Left kidney (tissue), 8 donors: ENCODE measurements at places on chromosomes 2 and 18.

DNA sequence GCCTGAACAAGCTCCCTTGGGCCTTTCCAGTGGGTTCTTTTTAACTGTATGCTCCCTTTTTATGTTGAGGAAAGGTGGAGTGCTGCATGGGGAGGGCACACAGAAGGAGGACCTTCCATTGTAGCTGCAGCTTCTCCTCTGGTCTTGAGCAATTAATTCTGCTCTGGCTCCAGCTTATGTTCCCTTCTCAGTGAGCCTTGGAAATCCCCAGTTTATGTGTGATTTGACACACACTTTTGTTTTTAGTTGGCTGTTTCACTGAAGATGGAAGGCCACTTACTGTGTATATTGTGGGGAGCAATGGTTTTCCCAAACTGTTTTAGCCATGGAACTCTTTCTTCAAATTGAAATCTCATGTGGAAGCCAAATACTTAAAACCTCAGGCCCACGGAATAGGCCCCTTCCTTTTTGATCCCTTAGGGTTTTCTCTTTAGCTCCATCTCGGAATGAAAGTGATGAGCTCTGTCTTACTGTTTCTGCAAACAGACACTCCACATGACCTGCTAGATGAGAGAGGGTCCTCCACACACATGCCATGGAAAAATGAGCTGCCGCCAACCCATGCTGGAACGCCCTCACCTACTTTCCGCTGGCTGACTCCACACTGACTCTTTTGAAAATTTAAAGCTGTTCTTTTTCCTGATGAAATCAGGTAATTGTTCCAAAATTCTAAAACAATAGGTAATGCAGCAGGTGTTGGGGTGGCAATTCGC, 280.9 kb upstream of the SIX2 start:
- no peak for DNase-seq

GRCh38 chr18:68840554-68841263, 42.8 kb downstream of the CCDC102B start:
- DNase-seq = no peak

DNA sequence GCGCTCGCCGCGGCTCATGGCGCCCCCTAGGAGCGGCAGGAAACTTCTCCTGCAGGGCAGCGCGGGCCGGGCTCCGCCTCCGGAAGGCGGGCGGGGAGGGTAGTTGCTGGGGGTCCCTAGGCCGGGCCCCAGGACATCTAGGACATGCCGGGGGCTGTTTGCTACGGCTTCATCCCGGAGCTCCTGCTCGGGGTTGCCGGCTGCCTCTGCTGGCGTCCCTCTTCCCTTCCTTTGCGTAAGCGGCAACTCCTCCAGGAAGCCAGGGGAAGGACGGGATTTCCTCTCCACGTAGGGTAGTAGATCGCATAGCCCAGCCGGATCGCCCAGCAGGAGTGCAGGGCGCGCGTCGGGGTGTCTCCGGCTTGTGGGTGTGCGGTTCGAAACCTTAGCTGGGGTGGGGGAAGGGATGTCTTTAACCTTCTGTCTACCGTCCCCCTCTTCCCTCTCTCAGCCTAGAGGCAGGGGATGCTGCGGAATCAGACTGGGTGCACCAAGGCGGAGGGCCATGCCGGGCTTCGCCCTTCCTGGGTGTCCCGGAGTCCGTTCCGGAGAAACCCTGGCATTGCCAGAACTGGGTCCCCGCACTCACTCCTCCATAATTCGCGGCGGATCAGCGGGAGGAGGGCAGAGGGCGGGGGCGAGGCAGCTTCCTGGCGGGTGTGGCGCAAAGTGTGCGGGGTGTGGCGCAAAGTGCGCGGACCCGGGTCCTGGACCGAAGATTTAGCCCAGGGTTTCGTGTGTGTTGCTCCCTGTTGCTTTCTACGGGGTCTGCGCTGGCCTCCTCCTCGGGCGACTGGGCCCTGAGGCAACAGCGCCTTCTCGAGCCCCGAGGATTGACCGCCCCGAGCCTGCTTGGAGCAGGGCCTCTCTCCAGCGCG, 12.2 kb upstream of the SKOR2 start:
- no peak for DNase-seq

- DNase-seq = no peak
Measured at GRCh38 chr2:189127756-189128155, 51.8 kb downstream of the COL5A2 start.

DNA sequence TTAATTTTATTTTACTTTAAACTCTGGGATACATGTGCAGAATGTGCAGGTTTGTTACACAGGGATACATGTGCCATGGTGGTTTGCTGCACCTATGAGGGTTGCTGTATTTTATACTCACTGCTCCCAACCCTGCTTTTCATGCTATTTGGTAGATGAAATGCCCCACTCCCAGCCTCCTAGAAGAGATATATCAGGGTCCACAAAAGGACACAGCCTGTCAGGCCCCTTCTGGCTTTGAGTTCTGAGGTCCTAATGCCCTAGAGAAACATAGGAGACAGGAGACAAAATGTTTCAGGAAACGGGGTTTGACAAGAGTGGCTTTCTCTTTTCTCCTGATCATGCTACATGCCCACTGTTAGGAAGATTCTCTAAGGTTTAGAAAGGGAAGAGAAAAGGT, 27.1 kb upstream of the SOX11 start:
- no peak for DNase-seq

DNA sequence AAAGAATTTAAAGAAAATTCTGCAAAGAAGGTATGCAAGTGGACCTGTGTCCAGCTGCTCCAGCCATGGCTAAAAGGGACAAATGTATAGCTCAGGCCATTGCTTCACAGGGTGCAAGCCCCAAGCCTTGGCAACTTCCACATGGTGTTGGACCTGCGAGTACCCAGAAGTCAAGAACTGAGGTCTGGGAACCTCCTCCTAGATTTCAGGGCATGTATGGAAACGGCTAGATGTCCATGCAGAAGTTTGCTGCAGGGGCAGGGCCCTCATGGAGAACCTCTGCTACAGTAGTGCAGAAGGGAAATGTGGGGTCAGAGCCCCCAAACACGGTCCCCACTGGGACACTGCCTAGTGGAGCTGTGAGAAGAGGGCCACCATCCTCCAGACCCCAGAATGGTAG, 284.0 kb upstream of the RAB6C start:
- DNase-seq = no peak

DNA sequence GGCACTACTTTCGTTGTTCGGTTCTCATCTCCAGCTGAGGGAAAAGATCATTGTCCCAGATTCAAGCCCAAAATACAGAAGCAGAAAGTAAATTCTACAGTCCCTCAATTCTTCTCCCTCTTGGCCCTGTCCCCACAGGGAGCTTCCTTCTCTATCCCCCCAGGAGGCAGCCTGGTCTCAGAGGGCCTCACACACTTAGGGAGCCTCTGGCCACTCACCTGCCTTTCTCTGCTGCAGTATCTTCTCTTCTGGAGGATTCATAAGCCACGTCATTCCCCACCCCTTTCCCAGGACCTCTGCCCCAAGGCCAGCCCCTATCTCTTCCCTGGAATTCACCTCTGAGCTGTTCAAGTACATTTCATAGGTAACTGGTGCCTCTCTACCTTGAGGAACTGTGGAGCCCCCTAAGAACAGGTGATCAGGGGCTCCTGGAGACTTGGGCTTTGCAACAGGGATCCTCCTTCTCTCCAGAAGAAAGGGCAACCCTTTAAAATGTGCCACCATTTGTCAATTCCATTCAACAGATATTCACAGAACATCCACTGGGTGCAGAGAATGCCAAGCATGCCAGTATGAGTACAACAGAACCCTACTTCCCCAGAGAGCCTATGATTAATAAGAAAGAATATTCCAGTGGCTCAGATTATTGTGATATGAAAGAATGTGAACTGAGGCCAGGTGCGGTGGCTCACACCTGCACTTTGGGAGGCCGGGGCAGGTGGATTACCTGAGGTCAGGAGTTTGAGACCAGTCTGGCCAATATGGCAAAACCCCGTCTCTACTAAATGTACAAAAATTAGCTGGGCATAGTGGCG, 72.9 kb downstream of the CIB4 start:
- DNase-seq = no peak

DNA sequence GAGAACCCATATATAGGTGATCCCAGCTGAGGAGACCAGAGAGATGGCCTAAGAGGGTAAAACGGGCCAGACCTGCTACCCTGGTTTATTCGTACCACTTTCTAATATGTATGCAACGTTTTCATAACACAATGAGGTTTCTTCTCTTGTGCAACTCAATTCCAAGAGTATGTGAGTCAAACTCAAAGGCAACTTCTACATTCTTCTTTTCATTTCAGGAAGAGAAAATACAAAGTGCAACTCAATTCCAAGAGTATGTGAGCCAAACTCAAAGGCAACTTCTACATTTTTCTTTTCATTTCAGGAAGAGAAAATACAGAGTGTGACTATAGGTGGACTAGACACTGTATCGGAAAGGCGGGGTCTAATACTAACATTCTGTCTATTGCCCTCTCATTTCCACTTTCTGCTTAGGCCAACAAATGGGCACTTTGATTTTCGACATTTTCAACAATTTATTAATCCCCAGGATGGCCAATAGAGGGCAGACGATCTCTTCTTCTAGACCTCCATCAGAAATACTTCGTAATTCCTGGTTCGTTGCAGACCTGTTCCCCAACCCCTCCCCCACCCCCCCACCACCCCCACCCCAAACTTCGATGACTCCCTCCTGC, 3.7 kb upstream of the CRIM1 start:
- peak; percentile 49 for DNase-seq

DNA sequence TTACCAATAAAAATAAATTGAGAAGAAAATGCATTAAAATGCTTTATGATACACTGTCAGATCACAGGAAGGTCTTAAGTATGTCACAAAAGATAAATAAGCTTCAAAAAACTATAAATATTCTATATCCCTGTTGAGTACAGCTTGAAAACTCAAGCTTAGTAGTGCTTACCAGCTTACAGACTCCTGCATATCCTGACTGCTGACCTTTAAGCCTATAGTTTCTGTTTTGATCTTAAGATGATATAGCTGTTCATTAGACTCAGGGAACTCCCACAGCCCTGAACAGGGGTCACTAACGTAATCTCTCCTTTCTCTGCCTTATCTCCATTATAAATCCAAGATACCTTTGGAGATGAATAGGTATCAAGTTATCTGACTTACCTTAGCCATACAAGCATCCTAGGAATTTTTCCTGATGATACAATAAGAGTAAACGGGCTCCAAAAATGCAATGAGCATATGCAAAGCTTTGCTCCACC, 93.7 kb upstream of the RBBP8 start:
- DNase-seq = no peak

- DNase-seq = no peak
Measured at GRCh38 chr2:118013221-118013723, 598 bp downstream of the CCDC93 start.

- no peak for DNase-seq
Measured at GRCh38 chr2:162731917-162732804, 106.4 kb downstream of the KCNH7 start.

GRCh38 chr2:183035298-183035953, 2.8 kb downstream of the NCKAP1 start:
- DNase-seq = no peak

- DNase-seq = no peak
Measured at GRCh38 chr2:111623380-111623779, 260.6 kb downstream of the ANAPC1 start.
